Mesendoderm (in vitro differentiated cells): ENCODE measurements at places on chromosomes 5 and 9.

GRCh38 chr5:151612689-151613427 is 21.7 kb upstream of the FAT2 start:
- peak; percentile 26 for DNase-seq

GRCh38 chr5:150448334-150448733 is 1.2 kb downstream of the RPS14 start:
- DNase-seq, result peak; percentile 51

- DNase-seq, result no peak
These were observed 126.6 kb upstream of the TUSC1 start for GRCh38 chr9:25804856-25805255.

- DNase-seq, result peak; percentile 79
These were observed 50.3 kb upstream of the PSD2 start for GRCh38 chr5:139745132-139745799.
